ENCODE measurements at places on chromosomes 3 and 15.
A peak's percentile ranks its signal among the peaks of the same experiment; 100 is the strongest.

GRCh38 chr15:39018966-39019365, 454.4 kb upstream of the RASGRP1 start:
- DNase-seq: no peak

DNA sequence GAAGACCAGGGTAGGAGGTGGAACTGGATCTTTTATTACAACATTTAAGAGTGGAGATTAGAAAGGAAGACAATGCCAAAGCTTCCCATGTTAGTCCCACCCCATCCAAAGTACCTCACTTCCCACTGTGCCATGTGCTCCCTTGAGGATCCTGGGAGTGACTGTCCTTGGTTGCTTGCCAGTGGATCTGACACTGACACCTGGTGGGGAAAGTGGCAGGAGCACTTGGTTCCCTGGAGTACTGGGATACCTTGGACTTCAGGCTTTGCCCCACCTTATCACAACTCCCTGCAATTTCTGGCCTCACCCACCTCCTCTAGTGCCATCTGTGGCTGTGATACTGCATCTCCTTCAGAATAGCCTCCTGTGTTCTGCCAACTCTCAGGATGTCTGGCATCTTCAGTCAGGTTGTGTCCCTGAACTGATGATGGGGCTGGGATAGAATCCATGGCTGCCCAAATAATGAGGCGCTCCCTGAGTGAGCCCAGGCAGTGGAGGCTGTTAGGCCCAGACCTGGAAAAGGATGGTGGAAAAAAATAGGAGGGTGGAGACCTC, 1.3 kb downstream of the ELL3 start:
- peak; percentile 53 for DNase-seq

GRCh38 chr15:89647191-89647851, 7.9 kb downstream of the KIF7 start:
- DNase-seq: peak; percentile 88

- peak; percentile 47 for DNase-seq
Measured at GRCh38 chr15:89566181-89566580, 9.1 kb upstream of the TICRR start.

- peak; percentile 75 for DNase-seq
Measured at GRCh38 chr3:11545186-11545851, 98.4 kb downstream of the VGLL4 start.

DNA sequence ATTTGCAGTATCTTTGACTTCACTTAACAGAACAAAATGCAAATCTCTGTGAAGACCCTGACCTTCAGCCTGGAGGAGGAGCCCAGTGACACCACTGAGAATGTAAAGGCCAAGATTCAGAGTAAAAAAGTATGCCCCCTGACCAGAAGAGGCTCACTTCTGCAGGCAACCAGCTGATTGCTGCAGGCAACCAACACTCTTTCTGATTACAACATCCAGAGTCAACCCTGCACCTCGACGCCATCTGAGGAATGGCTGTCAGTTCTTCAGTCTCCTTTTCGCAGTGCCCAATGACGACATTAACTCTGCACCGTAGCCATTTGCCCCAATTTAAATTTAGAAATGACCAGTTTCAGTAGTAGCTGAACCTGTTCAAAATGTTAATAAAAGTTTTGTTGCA, 14.9 kb downstream of the ATP13A3 start:
- DNase-seq: peak; percentile 45

- DNase-seq: peak; percentile 81
Measured at GRCh38 chr3:142888481-142889211, at the start of gene PCOLCE2. TSS of gene PCOLCE2 (minus strand) at chr3:142889083. CDS start at chr3:142888896, 187 bp downstream.

GRCh38 chr15:55685286-55685685, 57.7 kb downstream of the PRTG start:
- DNase-seq: no peak

DNA sequence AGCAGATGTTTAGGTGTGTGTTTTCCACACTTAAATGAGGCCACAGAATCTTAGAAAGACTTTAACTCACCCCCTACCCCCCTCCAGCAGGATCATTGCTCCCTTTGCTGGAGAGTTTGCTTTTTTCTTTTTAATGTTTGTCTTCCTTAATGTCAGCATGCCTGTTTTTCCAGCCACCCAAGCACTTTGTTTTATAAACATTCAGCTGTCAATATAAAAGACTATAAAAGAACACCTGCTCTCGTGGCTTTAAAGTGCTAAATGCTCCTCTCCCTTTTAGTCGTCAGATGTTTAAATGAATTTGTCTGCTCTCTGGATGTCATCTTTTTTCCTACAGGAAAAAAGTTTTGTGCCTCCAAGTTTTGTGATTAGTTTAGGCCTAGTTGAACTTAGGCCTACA, 61.7 kb downstream of the SIDT1 start:
- no peak for DNase-seq

- no peak for DNase-seq
Measured at GRCh38 chr15:91694831-91695210, 158.7 kb upstream of the SLCO3A1 start.

DNA sequence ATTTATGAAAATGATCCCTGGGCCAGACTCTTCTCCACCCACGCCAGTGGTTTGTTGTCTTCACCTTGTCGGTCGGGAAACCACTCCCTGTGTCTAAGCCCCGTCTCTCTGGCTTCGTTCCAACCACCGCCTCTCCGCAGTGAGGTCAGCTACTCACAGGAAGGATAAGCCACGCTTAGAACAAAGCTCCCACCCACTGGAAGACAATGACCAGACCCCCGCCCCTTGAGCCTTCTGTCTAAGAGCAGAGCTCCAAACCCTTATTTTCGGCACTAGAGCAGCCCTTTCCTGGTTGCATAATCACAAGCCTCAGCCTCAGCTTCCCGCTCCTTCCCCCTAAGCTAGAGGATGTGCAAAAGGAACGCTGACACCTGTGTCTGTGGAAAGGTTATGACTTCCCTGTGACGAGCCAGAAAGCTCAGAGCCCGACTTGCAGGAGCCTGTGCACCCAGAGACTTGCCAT, 114.9 kb upstream of the MEF2A start:
- DNase-seq: peak; percentile 49

DNA sequence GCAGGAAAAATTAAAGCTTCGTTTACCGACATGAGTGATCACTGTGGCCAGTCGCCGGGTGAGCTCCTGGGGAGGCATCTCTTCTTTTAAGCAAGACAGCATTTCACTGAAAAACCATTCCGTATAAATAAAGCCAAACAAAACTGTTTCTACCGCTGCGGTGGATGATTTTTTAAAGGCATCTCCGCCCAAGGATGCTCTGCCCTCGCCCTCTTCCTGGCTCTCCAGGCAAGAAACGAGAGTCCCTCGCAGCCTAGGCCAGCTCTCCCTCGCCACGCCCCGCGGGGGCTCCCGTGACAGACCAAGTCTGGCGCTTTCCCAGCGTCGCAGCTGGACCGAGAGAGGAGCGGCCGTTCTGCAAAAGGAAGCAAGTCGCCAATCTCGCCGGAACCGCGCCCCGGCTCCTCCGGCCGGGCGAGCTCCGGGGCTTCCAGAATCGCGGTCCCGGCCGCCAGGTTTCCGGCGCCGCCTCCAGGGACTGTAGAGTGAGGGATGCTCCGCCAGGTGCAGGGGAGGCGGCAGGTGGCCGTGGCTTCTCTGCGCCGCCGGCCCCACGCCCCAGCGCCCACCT, 458 bp downstream of the MCF2L2 start:
- DNase-seq: peak; percentile 63

DNA sequence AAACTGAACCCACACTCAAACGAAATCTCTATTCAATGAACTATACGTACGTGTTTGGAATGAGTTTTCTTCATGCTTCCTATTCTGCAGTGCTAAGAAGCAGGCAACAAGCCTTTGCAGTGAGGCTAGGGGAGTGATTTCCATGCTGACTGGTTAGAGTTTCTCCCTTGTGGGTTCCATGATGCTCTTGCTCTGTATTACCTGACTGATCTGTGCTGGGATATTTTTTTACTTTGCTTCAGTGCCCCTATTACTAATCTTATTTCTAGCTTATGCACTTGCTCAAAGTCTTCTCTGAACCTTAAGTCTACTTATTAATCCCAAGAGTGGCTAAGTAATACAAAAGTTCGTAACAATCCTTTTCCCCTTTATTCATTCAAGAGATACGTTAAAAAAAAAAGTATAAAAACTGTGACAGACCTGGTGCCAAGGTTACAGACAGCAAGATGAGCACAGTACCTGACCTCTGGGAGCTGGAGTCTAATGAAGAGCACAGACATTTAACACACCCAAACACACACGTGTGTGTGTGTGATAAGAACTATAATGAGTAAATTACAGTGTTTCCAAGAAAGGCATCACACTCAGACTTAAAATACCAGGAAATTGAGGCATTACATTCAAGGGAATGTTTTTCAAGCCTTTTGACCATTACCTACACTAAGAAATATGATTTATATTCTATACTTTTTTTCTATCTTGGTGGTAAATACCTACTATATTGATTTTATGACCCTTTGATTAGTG, 50.5 kb upstream of the FBN1 start:
- DNase-seq: no peak

- no peak for DNase-seq
Measured at GRCh38 chr15:57611938-57612337, 20.2 kb downstream of the MYZAP start.
